ENCODE measurements at places on chromosomes 5 and 9.

DNA sequence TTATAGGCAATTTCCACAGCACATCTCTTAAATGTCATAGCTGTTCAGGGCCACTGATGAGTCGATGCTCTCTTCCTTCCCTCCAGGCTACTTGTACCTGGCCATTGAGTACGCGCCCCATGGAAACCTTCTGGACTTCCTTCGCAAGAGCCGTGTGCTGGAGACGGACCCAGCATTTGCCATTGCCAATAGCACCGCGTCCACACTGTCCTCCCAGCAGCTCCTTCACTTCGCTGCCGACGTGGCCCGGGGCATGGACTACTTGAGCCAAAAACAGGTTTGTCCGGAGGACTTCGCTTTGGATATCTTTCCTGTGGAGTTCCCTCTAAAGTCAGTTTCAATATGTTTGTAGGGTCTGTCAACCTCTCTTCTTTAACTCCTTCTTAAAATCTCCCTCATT, 84.3 kb downstream of the EQTN start:
- no peak for DNase-seq

DNA sequence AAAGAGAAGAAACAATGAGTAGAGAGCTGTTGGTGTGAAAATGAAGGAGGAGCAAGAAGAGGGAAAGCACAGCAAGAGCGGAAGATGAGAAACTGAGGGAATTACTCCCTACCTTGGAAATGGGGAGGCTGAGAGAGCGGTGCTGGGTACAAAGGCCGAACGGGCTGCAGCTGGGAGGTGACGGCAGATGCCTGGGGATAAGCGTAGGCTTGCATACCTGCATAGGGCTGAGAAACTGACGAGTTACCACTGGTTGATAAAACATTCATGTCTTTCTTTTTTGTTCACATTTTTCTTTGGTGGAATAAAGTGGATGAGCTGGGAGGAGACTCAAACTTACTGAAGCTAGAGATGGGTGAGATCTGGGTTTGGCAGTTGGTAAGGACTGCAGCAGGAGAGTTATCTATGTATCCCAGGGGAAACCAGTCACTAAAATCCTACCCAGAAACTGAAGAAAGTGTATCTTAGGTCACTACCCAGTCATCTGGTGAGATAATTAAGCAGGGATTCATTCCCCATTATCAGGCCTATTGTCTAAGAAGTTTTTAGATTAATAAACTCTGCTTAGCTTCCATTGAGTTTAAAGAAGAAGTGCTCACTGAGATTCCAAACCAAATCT, 34.8 kb downstream of the FKBP15 start:
- DNase-seq: no peak

DNA sequence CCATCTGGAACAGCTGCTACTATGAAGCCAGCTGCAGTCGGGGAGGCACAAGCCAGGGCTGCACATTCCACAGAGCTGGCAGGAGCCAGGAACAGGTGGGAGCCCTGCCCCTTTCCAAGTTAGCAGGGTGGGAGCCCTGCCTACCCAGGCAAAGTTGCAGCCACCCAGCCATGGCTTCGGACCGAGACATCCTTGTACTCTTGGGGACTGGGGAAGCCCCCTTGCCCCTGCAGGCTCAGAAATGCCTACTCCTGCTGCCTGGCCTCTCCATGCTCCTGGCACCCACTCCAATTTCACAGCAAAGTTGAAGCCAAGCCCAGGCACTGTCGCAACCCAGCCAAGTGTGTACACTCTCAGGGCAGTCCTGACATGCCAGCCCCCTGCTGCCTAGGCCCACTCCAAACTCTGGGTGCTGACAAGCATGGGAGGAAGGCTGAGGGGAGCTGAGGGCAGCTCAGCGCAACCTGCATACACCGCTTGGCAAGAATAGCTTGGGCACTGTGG, 165.1 kb downstream of the RNF180 start:
- no peak for DNase-seq

GRCh38 chr9:107751567-107752210, 262.1 kb upstream of the KLF4 start:
- peak; percentile 6 for DNase-seq

DNA sequence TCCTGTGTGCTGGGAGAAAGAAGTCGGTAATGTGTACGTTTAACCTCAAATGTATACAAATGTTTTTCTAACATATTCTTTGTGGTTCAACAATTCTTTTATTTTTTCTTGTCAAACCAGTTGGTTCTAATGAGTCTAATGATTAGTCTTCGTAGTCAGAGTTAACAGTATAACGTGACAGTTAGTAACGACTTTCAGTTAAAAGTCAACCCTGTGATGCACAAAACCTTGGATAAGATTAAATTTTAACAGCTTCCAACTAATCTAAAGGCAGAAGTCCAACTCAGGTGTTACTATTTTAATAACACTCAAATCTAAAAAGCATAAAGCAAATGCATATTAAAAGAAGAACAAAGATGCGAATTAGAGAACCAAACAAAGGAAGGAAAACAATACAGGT, 47.0 kb downstream of the SEMA6A start:
- no peak for DNase-seq
